ENCODE measurements at places on chromosomes 3 and 15.

- no peak for DNase-seq
Measured at GRCh38 chr3:25587094-25587493, 77.6 kb downstream of the TOP2B start.

DNA sequence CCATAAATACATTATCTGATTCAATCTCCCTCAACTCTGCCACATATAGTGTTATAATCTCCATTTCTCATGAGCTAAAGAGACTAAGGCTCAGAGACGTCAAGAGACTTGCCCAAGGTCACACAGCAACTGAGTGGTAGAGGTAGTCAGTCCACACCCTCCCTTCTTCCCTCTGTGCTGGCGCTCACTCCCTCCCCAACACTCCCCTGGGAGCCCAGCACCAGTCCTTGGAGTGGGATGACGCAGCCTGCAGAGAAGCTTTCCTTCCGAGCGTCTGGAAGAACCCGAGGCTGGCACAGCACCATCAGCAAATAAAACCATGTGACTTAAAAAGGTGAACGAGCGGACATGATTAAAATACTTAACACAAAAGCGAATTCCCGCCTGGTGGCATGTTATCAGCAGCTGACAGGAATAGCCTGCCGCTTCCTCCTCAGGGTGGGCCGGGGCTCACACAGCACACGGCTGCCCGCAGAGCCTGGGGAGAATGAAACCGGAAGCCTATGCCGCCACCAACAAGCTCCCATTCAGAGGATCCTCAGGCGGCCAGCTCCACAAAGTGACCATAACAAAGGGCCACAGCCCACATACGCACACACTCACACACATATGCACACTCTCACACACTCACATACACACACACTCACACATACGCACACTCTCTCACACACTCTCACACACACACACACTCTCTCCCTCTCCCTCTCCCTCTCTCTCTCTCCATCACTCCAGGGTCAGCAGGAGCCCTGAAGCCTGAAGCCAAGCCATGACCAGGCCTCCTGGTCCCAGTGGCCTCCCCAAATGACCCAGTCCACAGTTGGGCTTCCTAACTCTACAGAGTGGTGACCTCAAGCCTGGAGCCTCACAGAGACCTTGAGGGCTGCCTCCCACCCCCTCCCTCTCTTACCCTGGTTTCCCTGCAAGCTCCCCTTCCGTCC is 120.5 kb downstream of the XXYLT1 start:
- DNase-seq = peak; percentile 97

GRCh38 chr3:111610189-111610588 is 15.0 kb upstream of the ZBED2 start:
- no peak for DNase-seq

DNA sequence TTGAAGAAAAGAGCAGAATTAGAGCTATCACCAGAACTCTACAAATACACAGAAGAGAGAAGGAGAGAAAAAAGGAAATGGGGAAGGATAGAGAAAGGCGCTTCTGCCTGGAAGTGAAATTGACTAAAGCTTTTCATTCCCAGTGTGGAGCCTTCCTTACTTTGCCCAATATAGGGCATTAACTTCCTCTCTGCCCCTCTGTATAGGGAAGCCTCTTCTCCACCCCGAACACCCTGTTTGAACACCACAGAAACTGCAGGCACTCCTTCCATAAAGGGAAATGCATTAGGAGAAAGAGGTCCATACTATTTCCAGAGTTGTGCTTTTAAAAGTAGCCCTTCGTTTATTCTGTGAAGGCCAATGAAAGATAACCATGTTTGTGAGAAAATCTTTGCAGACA is 248.5 kb downstream of the RAP2B start:
- no peak for DNase-seq

- no peak for DNase-seq
Measured at GRCh38 chr15:42591238-42591934, 16.0 kb downstream of the STARD9 start.

DNA sequence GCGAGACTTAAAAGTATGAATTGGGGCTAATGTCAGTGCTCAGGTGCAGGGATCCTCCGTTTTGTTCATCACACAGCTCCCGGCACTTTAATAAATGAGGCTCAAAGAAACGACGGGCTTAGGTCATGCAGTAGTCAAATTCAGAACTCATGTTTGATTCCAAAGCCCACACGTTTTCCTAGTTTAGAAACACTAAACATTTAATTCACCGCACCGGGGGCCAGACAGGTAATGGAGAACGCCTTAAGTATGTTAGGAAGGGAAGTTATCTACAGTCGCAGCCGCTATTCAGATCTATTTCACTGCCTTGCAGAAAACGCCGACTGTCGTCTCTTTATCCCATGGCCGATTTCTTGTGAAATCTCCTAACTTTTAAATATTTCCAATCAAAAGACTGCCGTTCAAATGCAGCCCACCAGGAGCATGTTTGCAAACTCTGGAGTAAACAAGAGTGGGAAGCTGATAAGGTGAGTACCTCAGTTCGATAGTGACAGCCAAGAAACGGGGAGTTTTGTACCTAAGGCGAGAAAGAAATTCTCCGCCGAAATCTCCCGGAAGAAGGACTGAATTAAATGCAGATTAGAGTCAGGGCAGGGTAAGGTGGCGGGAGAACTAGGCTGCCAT is 569 bp downstream of the HIGD2B start:
- DNase-seq = no peak

DNA sequence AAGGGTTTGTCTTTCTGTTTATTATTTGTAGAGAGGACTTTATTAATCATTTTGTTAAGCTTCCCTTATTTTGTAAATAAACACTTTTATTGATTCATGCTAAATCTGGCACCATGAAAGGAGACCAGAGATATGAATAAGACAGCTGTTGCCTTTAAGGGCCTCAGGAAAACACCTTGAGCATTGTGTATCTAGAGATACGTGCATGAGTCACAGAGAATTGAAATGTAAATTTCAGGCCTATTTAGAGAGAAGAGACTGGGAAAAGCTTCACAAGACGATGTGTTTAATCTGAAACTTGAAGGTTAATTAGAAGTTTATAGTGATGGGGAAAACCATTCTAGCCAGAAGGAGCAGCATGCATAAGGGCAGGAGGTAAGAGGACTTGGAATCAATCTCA is 28.6 kb upstream of the UTS2B start:
- no peak for DNase-seq

DNA sequence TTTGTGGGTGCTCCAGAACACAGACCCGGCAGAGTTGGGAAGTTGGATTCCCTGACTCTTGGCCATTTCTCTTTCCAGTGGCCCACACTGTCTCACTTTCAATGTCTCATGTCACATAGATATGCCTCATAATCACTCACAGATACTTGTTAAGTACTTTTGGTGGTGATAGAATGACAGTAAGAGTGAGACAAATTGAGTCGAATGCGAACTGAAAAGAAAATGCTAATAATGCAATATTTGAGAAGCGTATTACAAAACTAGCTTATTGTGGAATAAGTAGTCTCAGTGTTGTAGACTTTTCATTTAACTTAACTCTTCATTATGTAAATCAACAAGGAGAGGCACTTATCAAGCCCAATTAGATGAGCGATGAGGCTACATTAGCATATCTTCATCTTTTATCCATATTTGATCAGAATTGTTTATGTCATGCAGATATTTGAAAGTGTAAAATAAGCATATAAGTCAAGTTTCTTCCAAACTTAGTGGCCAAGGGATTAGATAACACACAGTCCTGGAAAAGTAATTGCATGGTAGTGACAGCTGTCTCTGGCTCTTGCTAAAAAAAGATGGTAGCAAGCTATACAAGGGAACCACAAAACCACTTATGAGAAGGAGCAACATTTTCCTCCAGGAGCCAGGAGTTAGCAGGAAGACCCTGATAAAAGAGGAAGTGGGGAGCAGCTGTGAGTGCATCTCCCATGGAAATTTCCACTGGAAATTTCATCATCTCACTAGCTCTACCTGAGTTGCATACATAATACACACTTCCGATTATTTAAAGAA is 243.6 kb downstream of the ARRDC4 start:
- DNase-seq = no peak

GRCh38 chr3:5231074-5231473 is 43.6 kb downstream of the EDEM1 start:
- DNase-seq = no peak

GRCh38 chr3:138888560-138888959 is 53.8 kb upstream of the PIK3CB start:
- DNase-seq = no peak

DNA sequence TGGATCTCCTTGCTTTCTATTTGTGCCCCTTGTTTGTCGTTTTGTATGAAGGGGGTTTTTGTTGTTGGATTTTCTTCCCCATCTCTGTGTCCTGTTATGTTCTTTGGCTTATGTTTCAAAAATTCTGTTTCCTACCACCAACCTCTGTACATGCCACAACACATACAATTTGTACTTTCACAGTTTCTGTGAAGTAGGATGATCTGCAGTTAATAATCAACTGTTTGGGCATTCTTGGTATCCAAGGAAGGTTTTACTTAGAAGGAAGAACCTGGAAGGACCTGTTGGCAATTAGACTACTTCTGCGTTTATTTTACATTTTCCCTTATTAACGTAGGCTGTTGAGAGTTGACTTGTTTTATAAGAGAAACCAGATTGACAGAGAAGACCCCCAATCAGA is 8.3 kb downstream of the SETD5 start:
- no peak for DNase-seq

- DNase-seq = peak; percentile 3
Measured at GRCh38 chr15:45586601-45587094, 531 bp upstream of the BLOC1S6 start.

DNA sequence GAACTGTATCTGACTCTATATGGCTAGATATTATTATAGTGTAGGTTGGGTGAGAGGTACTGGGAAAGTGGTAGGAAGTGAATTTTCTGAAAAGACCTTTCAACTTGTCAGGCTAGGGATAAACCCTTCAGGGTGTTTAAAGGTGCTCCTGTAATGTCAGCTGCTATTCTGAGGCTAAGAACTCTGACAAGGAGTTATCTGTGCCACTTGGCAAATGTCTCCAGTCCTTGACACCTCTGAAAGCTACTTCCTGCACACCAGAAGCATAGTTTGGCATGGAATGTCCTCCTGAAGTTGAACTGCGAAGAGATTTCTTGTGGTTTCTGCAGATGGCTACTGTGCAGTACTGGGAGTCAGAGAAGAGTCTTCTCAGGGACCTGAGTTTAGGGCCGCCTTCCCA is 194.3 kb downstream of the CDIN1 start:
- DNase-seq = no peak
